BJ (cell line): ENCODE measurements at places on chromosomes 3 and 15.

DNA sequence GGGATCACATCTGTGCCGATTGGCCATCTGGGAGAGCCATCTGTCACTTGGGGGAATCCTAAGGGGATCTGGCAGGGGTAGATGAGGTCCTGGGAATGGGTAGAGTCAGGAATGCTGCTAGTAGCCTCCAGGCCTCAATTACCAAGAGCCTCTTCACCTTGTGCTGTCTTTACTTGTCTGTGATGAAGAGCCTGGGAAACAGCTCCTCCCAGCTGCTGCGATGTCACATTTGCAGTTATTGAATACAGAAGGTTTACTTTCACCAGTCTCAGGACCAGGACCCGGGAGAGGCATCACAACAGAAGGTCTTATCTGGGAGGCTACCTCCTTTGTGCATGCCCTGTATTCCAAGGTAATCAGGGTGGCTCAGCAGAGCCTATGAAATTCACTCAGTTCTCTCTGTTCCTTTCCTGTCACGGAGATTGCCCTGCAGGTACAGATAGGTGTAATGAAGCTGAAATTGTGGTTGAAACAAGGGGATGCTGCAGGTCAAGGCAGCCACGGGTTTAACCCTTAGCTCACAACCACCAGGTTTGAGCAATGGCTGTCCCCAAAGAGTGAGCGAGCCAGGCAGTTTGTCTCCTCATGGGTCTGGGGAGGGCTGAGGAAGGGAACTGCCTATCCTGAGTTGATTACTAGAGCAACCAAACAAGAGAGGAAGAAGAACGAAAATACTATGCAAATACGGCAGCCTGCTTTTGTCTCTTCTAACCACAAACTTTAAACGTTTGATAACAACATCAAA is 298.9 kb upstream of the RORA start:
- no peak for DNase-seq

- DNase-seq: no peak
Observed at GRCh38 chr15:78195735-78196201, 38.6 kb downstream of the ACSBG1 start.

GRCh38 chr3:152738656-152739055 is 96.3 kb upstream of the P2RY1 start:
- DNase-seq: no peak

- DNase-seq: no peak
Observed at GRCh38 chr3:195386739-195387138, 56.1 kb downstream of the ACAP2 start.

- no peak for DNase-seq
Observed at GRCh38 chr15:98296653-98297052, 336.1 kb downstream of the ARRDC4 start.
